Activated T-helper 1 cell treated with anti-CD3 and anti-CD28 coated beads, Interleukin-2, amount 50 U/mL, for 16 hours (primary cell): ENCODE measurements at places on chromosomes 4 and X.

- no peak for DNase-seq
Observed at GRCh38 chrX:105880491-105880890, 58.2 kb downstream of the NRK start.

- DNase-seq = no peak
Observed at GRCh38 chr4:140856621-140857062, 100.5 kb upstream of the TBC1D9 start.

GRCh38 chrX:9569876-9570301 is 105.0 kb downstream of the TBL1X start:
- no peak for DNase-seq

DNA sequence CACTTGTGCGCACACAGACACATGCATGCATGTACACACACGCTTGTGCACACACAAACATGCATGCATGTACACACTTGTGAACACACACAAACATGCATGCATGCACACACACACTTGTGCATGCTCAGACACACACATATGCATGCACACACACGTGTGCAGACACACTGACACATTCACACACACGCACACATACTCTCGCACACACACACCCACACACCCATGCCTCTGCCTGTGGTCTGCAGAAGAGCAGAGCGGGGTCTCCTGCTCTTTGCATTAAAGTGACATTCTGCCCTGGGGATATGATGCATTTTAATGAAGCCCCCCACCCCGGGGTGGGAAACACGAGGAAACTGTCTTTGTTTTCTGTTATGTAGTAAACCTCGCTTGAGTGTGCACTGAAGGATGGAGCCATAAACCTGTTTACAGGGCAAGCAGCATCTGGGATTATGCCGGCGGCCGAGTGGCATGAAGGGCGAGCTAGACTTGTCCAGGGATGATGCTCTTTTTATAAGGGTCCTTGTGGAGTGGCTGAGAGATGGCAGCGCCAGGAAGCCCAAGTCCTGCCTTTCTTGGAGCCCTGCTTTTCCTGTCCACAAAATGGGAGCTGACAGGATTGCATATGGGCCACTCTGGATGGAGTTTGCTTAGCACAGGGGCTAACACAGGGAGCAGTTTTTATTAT is 17.8 kb downstream of the PSAPL1 start:
- DNase-seq = no peak

GRCh38 chrX:150005027-150005426 is 66.7 kb upstream of the EOLA2 start:
- no peak for DNase-seq

GRCh38 chr4:10084651-10085358 is 31.8 kb downstream of the WDR1 start:
- DNase-seq = no peak

- no peak for DNase-seq
Observed at GRCh38 chrX:44949125-44949524, 76.1 kb downstream of the KDM6A start.

DNA sequence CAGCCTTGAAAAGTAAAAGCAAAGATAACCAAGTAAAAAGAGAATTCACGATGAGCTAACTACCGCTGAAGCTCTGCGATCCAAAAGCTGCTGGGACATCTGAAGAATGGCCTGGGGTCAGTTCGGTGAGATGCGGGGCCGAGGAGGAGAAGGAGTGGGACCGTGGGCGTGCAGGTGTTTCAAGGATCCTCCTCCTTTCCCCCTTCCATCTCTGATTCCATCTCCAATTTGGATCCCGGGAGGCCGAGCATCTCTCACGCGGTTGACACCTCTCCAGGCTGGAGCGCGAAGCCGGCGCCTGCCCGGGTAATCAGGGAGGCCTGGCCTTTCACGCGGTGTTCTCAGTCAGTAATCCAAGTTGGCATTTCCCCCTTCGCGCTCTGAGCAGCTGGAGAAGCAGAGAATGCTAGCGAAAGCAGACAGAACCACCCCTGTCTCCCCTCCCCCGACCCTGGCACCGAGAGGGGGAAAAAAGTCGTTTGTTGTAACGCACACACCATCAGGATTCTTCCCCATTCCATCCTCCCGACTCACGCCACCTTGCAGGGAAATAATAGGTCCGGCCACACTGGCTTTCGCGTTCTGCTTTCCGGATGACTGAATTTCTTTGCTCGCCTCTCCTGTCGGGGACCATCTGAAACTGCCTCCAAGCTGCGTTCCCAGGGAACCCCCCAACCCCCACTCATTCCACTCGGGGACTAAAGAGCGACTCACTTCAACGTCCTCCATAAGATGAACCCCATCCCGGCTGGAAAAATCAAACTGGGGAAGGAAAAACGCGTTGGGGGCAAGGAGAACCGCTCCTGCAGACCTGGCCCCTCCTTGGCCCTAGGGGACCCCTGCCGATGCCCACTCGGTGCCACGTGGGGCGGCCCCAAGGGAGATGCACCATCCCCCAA is 6.5 kb downstream of the NEUROG2 start:
- DNase-seq = no peak

GRCh38 chrX:71301195-71301924 is at the start of gene ITGB1BP2:
ITGB1BP2 (plus strand) TSS chrX:71301750; CDS start chrX:71301807, 57 bp downstream.
- no peak for DNase-seq

DNA sequence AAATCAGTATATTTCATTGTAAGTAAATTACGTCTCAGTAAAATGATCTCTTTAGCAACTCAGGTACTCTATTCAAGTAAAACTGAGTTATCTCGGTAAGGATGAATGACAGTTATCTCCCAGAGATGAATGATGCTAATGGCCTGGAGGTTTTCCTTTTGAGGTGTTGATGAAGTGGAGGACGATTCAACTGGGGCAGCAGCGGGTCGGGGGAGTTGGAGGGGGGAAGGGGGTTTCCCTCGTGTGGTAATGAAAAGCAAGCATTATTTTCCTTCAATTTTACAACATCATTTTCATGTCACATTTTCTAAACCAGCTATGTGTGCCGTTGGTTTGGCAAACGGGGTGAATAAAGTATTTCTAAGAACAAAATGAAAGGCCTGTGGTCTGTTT is 92.4 kb upstream of the ATXN3L start:
- no peak for DNase-seq

- DNase-seq = no peak
Observed at GRCh38 chrX:2500091-2500802, 529 bp downstream of the DHRSX start.

- DNase-seq = no peak
Observed at GRCh38 chr4:30117433-30117832, 602.7 kb upstream of the PCDH7 start.

- DNase-seq = no peak
Observed at GRCh38 chrX:38211891-38212635, 8.6 kb downstream of the SRPX start.

- no peak for DNase-seq
Observed at GRCh38 chrX:46710425-46710824, 48.5 kb downstream of the SLC9A7 start.

DNA sequence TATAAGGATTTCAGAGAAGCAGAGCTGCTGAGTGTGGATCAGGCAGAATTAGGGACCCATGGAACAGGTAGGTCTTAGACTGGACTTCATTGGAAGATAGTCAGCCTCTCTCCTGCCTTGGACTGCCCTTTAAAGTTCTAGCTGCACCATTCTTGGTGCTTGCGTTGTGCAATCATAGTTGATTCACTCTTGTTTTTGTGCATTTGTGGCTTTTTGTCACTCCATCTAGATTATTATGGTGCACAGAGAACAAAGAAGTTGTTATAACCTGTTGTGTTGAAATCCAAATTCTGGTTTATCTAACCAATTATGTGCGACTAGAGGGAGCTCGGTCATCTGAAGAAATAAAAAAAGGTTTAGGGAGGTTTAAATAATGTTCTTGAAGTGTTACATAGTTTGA is 59.3 kb downstream of the JADE1 start:
- DNase-seq = no peak

DNA sequence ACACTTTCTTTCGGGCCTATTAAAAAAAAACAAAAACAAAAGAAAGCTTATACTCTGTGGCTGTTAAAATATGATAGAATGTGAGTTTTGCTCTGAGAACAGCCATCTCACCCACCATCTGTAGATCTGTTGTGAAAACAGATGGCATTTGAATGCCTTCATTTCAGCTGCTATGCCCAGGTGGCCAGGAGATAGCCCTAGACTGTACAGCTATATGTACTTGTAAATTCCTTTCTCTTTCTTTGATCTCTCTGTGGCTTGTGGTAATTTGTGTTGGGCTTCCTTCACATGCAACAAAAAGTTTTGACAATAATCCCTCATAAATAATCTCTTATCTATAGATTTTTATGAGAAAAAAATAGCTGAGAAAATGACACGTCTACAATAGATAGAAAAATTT is 38.1 kb downstream of the PNPLA4 start:
- DNase-seq = no peak

DNA sequence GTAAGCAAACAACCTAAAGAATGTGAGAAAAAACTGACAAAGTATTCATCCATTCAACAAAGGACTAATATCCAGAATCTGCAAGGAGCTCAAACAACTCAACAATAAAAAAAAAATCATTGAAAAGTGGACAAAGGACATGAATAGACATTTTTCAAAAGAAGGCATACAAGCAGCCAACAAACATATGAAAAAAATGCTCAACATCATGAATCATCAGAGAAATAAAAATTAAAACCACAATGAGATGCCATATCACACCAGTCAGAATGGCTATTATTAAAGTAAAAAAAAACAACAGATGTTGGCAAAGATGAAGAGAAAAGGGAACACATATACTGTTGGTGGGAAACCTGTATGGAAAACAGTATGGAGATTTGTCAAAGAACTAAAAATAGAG is 120.7 kb upstream of the ADGRL3 start:
- DNase-seq = no peak

GRCh38 chr4:16685536-16685935 is 212.9 kb downstream of the LDB2 start:
- DNase-seq = no peak
